ENCODE measurements at places on chromosomes 12 and 14.

DNA sequence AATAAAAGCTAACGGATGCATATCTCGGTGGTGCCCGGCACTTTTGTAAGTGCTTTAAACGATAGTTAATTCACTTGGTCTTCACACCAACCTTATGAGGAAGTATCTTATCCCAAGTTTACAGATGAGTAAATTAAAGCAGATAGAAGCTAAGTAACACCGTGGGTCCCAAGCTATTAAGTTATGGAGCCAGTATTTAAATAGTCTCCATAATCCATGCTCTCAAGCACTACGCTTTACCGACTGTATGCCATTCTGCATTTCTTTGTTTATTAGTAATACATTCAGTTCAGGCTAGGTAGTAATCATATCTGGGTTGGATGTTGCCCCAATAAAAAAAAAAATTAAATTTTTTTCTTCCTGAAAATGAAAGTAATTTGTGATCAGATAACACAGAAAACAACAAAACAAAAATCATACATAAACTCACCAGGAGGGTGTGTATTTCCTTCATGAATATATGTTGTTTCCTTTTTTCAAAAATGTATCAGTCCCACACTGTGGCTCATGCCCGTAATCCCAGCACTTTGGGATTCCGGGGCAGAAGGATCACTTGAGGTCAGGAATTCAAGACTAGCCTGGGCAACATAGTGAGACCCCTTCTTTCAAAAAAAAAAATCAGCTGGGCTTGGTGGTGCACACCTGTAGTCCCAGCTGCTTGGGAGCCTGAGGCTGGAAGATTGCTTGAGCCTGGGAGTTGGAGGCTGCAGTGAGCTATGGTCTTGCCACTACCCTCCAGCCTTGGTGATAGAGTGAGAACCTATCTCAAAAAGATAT is 1.4 kb upstream of the M6PR start:
- no peak for DNase-seq

DNA sequence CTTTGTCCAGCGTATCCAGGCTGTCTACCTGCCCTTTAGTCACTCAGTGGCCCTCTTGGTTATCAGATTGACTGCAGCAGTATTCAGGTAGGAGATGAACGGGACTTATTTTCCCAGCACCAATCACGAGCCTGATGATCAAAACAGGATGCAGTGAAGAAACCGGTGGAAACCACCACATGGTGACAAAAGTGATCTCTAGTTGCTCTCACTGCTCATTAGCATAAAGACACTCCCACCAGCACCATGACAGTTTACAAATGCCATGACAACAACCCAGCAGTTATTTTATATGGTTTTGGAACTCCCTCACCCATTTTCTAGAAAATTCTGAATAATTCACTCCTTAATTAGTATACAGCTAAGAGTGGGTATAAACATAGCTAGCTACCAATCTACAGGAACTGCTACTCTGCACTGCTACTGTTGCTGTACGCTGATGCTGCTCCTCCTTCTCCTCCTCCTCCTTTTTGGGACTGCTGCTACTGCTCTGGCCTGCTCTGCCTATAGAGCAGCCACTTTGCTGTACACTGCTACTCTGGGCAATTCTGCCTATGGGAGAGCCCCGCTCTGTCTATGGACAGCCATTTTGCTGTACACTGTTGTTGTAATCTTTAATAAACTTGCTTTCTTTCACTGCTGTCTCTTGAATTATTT is 142.5 kb upstream of the SSTR1 start:
- DNase-seq, result no peak

DNA sequence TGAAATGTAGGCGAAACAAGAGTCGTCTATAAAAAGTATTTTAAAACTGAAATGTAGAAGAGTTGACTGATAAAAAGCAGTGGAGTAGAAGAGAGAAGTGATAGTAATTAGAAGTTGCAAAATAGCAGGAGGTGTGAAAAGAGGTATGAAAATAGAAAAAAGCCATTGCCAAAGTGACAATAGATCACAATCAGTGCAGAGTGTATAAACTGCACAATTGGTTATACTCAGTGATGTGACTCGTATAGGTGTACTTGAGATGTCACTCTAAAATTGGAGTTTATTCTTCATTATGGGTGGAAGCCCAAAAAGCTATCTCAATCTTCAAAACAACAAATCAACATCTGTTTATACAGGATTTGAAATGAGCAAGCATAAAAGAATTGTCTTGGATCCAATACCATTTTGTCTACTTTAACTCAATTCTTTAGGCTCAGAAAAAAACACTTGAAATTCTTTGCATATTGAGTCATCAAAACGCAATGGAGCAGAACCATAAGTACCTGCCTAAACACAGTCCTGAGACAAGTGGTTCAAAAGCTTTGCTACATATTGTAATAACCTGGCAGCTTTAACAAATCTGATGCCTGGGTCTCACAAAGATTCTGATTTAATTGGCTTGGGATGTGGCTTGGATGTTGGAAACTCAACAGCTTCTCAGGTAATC is 8.8 kb downstream of the IKBIP start:
- DNase-seq, result no peak

GRCh38 chr12:104446646-104447421 is 9.9 kb upstream of the CHST11 start:
- DNase-seq, result no peak

DNA sequence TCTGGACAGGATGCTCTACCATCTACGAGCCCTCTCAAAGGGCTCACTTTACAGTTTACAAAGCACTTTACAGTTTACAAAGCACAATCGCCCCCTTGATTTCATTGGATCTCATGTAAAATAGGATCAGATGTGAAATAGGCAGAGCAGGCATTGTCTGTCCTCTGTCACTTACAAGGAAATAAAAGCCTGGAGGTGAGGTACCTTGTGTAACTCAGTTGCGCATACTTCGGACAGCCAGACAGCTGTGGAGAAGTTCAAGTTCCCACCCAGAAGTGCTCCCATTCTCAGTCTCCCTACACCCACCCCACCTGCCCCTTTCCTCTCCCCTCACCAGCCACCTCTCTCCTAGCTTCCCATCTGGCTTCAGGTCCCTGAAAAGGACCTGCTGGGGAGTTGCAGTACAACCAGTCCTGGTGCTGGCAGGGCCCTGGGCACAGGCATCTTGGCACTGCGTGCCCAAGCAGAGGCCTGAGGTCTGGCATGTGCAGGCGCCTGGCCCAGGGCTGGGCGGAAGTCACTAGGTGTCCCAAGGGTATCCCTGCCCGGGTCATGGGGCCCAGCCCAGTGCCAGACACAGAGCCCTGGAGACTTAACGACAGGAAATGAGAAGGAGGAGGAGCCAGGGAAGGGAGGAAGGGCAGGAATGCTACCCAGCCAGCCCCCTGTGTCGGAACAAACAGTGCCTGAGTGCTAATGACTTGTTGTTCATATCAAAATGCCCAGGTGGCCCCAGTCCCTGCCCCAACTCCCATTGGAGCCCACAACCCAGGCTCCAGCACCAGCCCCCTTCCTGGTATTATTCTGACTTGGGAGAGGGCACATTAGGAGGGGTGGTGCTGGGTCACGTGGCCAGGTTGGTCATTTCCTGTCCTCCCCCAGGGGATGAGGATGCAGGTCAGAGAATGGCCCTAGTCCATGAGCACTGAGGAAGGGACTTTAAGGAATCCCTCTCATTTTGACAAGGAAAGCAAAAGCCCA is 5.4 kb downstream of the RAPGEF3 start:
- peak; percentile 43 for DNase-seq

- peak; percentile 83 for DNase-seq
Measured at GRCh38 chr14:71714225-71714624, 218.0 kb upstream of the RGS6 start.

DNA sequence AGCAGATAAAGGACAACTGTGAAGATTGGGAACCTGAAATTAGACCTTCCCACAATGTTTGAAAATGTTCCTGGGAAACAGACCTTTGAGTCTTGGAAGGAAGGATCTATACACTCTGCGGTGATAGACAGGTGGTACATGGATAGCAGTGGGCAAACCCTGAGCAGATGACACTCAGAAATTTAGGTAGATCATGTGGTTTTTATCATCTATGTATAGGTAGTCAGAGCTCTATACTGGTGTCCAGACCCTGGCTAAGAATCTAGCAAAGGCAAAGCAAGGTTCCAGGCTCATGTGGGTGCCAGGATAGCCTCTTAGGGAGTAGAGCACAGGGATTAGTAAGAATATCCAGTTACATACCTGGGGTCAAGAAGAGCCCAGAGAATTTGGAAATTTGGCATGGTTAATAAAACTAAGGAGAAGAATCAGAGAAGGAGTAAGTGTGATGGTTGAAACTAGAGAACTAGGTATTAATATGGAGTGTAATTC is 331.2 kb upstream of the FBXO33 start:
- no peak for DNase-seq

- DNase-seq, result no peak
Measured at GRCh38 chr12:7339675-7340074, 35.8 kb downstream of the ACSM4 start.

GRCh38 chr12:32163596-32163995 is 56.9 kb downstream of the BICD1 start:
- no peak for DNase-seq

GRCh38 chr14:103871596-103872480 is 24.5 kb upstream of the PPP1R13B start:
- no peak for DNase-seq

DNA sequence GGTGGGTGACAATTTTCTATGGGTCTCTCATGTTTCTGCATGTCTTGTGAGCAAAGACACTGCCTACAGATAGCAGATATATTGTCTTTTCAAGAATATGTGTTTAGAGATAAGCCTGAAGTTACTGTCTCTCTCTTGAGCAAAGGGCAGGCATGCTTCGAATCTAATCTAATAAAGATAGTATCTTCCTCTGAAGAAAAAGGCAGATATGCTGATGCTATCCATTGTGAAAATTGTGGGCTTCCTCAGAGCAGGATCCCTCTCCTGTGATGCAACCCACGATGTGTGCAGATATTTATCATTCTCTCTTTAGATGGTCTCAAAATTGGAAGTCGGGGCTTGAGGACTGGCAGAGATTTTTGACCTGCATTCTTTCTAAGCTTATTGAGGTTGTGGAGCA is 187.0 kb downstream of the DACT1 start:
- no peak for DNase-seq

DNA sequence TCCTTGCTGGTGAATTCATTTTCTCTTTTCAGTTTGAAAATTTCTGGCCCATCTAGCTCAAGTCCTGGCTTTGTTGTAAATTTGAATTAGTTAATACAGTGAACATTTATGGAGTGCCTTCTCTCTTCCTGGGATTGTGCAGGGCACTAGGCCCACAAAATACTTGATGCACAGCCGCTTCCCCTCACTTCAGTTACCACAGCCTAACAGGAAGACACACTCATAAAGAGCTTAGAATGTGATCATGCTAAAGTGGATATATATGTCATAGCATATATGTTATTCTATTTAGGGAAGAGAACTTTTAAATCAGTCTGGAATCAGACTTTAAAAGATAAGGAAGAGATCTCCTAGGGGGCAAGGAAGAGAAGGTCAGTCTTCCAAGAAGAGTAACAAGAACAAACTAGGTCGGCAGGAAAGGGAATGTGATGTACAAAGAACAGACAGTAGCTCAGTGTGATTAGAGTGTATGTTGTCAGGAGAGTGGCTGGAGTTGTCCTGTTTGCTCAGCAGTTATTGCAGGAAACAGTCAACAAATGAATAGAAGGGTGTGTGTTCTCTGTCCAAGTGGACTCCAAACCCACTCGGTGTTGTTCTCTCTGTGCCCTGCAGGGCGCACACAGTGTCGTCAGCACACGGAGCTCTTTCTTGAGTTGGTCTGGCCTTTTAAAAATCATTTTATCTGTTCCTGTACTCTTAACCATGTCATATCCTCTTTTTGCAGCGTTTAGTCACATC is 74.4 kb downstream of the DAAM1 start:
- no peak for DNase-seq

GRCh38 chr12:27300226-27300625 is 32.4 kb upstream of the BMAL2 start:
- DNase-seq, result no peak

- no peak for DNase-seq
Measured at GRCh38 chr14:23060536-23061260, 3.4 kb upstream of the CDH24 start.

- no peak for DNase-seq
Measured at GRCh38 chr12:94429633-94430032, 30.0 kb downstream of the CEP83 start.
